Myometrial cell (primary cell): ENCODE measurements at places on chromosomes 2 and 18. TPM values are rescaled to one million over a fixed set of nuclear protein-coding genes. Genes with fewer than 3 reads are reported as not detected.

TSPYL6 gene
- total RNA-seq = not detected in 2 replicates

EFR3B gene
- total RNA-seq = under 0.01 and 0.18 TPM in 2 replicates

SPP2 gene
- not detected in 2 replicates for total RNA-seq

SNORC gene
- under 0.01 and 0.18 TPM in 2 replicates for total RNA-seq

RGPD6 gene
- total RNA-seq = 9.2 and 23.4 TPM in 2 replicates
